WERI-Rb-1 (cell line): ENCODE measurements at places on chromosomes 1 and 21.

- DNase-seq: peak; percentile 42
Observed at GRCh38 chr1:64073705-64074104, 129.7 kb upstream of the UBE2U start.

DNA sequence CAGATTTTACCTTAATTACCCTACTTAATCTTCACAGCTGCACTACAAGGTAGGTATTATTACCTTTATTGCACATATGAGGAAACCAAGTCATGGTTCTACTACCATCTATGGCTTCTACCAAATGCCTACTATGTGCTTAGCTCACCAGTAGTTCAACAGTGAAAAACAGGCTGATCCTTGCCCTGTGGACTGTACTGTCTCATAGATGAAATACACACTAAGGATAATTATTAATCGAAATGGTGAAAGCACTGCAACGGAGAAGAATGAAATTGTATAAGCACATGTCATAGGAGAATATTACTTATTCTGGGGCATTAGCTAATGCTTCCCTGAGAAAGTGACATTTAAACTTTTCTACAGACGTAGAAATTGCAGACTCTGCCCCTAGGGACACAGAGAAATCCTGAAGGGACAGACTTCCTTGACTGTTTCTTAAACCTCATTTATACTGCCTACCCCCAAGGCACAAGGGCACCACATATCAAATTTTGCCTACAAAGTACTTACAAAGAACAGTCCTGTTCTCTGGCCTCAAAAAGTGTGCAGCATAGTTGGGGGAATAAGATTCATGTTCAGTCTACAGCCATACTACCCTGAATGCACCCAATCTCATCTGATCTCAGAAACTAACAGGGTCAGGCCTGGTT is 148.4 kb upstream of the ZC3H11B start:
- DNase-seq: no peak

DNA sequence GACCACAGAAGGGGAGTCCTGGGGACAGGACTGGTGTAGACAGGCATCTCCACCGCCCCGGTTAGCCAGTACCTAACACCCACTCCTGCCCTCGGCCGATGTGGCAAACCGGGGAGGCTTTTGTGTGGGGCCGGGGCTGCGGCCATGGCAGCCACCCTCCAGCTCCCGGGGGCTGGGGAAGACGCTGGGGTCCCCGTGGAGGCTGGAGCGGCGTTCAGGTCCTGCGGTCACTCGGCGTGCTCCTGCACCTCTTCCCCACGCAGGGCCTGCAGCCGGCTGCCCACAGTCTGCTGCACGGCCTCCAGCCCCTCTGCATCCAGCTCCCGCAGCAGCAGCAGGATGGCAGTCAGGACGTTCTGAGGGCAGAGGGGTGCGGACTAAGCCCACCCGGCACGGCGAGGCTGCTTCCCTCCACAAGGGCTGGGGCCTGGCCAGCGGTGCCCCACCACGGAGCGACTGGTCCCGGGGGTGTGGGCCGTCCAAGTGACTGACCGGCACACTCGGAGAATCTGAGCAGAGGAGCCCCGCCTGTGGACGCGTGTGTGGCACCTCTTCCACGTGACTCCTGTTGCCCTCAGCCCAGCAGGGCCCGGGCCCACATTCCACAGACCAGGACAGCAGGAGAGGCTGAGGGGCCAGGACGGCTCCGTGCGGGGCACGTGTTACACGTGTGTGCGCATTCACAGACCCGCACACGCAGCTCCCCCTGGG is 9.1 kb downstream of the CFAP410 start:
- DNase-seq: no peak

- DNase-seq: no peak
Observed at GRCh38 chr1:155892796-155893195, 18.4 kb downstream of the RIT1 start.

DNA sequence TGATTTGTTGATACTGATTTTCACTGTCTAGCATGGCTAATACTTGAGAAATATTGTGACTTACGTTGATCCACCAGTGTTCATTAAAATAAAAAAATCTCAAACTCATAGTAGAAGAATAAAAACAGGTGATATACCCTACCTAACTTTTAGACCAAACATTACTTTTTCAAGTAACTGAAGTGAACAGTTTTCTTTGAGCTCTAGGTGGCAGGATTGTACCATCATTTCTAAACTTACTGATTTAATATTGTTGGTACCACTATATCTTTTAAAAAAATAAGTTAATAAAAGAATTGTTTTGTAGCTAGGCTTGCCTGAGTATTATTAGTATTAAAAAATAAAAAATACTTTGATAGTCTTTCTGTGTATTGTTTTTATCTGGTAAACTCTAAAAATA is 21.5 kb downstream of the CDC73 start:
- no peak for DNase-seq

DNA sequence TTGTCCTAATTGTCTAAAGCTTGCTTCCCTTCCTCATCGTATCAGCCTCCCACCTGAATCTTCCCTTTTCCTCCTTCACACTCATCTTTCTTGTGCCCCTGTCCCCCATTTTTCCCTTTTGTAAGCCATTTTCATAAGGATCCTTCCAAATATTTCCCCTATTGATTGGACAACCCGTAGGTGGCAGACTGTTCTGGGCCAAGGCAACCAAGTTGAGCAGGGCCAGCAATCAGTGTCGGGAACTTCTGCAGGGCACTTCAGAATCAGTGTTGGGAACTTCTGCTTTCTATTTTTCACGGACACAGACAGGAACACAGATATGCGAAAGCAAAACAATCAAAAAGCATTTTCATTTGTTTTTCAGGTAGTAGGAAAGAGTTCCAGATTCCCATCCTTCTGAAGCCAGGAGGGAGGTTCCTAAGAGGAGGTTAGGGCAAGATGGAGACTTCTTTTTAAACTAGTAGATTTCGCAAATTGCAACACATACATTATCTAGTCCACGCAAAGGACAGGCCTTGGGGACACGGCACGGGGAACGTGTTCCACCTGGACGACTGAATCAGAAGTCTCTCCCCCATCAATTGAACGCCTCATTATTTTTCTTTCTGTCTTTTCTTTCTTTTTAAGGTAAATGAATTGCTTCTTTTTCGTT is 691 bp upstream of the MPZL1 start:
- DNase-seq: peak; percentile 20
